ENCODE measurements at places on chromosomes 16 and 17.

DNA sequence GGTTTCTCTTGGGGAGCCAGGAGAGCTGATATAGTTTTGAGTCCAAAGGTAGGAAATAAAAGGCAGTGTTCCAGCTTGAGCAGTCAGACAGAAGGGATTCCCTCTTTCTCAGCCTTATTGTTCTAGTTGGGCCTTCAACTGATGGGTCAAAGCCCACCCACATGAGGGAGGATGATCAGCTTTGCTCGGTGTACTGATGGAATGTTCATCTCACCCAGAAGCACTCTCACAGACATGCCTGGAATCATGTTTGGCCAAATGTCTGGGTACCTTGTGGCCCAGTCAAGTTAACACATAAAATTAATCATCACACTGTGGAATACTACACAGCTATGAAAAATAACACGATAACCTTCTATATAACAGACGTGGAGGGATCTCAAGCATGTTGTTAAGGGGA is 23.1 kb upstream of the KCNG4 start:
- DNase-seq, result no peak

- DNase-seq, result no peak
Observed at GRCh38 chr16:65069065-65069464, 52.8 kb downstream of the CDH11 start.

- no peak for DNase-seq
Observed at GRCh38 chr17:55829995-55830612, 79.3 kb downstream of the PCTP start.

GRCh38 chr16:88846088-88846487 is 10.7 kb downstream of the GALNS start:
- no peak for DNase-seq

DNA sequence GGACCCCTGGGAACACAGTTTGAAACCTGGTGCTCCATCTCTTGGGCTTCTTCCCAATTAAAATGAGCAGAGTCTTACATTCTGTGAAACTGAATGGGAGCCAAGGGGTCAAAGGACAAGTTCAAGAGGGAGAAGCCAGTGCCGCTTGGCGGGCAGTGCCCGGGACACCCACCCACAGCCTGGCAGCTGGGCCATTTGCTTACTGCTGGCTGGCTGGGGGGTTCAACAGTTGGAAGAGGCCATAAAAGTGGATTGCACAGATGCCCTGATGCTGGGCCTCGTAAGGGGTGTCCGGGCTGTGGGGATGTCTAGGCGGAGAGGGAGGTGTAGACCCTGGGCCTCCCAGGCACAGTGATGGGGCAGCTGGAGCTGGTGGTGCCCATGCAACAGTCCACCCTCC is 52.1 kb downstream of the CMIP start:
- no peak for DNase-seq

DNA sequence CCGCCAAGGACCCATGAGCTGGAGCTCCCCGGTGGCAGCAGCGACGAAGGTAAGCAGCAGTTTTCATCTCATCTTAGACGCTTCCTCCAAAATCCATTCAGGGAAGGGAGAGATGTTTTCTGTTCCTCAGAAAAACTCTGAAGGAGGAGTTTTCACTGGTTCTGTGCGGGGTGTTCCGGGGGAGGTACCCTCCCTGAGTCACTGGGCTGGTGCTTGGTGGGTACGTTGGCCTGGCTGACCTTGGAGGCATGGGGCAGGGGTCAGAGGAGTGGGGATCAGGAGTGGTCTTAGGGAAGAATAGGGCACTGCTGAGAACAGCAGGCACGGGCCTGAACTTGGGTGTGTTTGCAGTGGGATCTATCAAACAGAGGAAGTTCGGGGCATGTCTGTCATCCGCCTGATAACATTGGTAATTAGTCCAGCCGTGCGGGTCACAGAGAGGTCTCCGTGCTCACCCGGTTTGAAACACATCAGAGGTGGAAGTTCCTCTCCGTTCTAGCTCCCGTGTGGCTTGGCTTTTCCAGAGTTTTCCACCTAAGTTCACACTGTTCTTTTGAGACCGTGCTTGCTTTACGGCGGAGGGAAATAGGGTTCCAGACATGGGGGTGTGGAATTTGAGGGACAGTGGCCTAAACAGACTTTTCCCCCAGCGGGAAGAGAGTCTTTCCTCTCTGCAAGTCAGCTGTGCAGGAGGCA is 59.6 kb upstream of the CIBAR2 start:
- DNase-seq, result no peak

GRCh38 chr17:688100-688989 is 26.3 kb downstream of the VPS53 start:
- DNase-seq, result no peak

- no peak for DNase-seq
Observed at GRCh38 chr17:50027172-50027880, 28.6 kb upstream of the ITGA3 start.

All from activated CD4-positive, alpha-beta T cell treated with anti-CD3 and anti-CD28 coated beads for 4 hours (primary cell).